ENCODE measurements at places on chromosomes 7 and 10. TPM values are rescaled to one million over a fixed set of nuclear protein-coding genes. Genes with fewer than 3 reads are reported as not detected.
A peak's percentile ranks its signal among the peaks of the same experiment; 100 is the strongest.

DNA sequence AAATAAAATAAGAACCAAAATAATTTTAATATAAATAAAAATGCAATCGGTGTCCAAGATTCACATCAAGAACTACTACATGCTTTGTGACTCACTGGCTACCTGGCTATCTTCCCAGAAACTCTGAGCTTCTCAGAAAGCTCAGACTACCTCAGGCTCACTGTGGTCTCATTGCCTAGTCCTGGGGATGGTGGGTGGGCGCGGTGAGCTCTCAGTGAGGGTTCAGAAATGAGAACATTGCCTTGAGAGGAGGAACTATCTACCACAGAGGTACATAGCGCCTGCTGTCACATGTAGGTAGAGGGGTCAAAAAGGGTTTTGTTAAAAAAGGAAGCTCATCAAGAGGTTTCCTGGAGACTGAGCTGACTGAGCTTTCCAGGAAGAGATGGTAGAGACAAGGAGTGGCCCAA, 108.0 kb downstream of the WDFY4 start:
- no peak overlapping the region for H3K4me3 ChIP-seq
- H3K36me3 ChIP-seq: no peaks in the 10 kb centered on the region
- H3K27ac ChIP-seq: no peak overlapping the region
- peaks cover 10% of the 10 kb centered on the region for H3K4me1 ChIP-seq
- DNase-seq: peak; percentile 81

GRCh38 chr10:42936580-42936979, 140.3 kb upstream of the RET start:
- no peak overlapping the region for H3K27ac ChIP-seq
- no peak overlapping the region for H3K4me3 ChIP-seq
- DNase-seq: no peak
- peaks cover 6% of the 10 kb centered on the region for H3K4me1 ChIP-seq
- H3K27me3 ChIP-seq: no peaks in the 10 kb centered on the region
- H3K36me3 ChIP-seq: no peaks in the 10 kb centered on the region

DNA sequence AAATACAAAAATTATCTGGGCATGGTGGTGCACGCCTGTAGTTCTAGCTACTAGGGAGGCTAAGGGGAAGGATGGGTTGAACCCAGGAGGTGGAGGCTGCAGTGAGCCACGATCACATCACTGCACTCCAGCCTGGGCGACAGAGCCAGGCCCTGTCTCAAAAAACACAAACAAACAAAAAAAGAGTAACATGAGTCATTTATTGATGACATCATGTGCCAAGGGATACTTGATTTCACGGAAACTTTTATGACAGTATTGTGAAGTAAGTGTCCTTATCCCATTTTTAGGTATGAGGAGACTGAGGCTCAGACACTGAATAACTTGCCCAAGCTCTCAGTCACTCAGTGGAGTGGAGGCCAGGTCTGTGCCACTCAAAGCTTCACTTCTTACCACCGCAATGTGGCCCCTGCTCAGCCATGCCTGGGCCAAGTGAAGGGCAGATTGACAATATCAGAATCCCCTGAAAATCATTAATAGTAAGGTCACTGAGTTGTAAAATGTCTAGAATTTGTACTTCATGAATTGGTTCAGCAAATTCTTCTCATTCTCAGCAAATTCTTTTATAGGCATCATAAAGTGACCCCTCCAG, 36.5 kb downstream of the EMX2 start:
- no peak overlapping the region for H3K4me3 ChIP-seq
- peaks cover 5% of the 10 kb centered on the region for H3K27me3 ChIP-seq
- no peaks in the 10 kb centered on the region for H3K36me3 ChIP-seq
- no peak overlapping the region for H3K27ac ChIP-seq

GRCh38 chr10:97454330-97455036, 8.5 kb downstream of the ZDHHC16 start:
- H3K4me3 ChIP-seq: no peak overlapping the region
- H3K27ac ChIP-seq: peak overlapping the region; percentile 23

GRCh38 chr10:11165591-11166543, 148.2 kb downstream of the CELF2 start:
- H3K4me1 ChIP-seq: peaks cover 88% of the 10 kb centered on the region
- H3K4me3 ChIP-seq: peak overlapping the region; percentile 75
- peak overlapping the region; percentile 89 for H3K27ac ChIP-seq
- DNase-seq: no peak

- H3K27me3 ChIP-seq: no peaks in the 10 kb centered on the region
- H3K4me3 ChIP-seq: no peak overlapping the region
- peaks cover 12% of the 10 kb centered on the region for H3K4me1 ChIP-seq
- H3K27ac ChIP-seq: no peak overlapping the region
Measured at GRCh38 chr7:135386776-135387175, 123.1 kb downstream of the CNOT4 start.

The UPK3BL2 gene
- 1.9 TPM for total RNA-seq
